ENCODE measurements at places on chromosomes 7 and 10.

- no peak for DNase-seq
Measured at GRCh38 chr10:44030738-44031137, 354.2 kb downstream of the CXCL12 start.

DNA sequence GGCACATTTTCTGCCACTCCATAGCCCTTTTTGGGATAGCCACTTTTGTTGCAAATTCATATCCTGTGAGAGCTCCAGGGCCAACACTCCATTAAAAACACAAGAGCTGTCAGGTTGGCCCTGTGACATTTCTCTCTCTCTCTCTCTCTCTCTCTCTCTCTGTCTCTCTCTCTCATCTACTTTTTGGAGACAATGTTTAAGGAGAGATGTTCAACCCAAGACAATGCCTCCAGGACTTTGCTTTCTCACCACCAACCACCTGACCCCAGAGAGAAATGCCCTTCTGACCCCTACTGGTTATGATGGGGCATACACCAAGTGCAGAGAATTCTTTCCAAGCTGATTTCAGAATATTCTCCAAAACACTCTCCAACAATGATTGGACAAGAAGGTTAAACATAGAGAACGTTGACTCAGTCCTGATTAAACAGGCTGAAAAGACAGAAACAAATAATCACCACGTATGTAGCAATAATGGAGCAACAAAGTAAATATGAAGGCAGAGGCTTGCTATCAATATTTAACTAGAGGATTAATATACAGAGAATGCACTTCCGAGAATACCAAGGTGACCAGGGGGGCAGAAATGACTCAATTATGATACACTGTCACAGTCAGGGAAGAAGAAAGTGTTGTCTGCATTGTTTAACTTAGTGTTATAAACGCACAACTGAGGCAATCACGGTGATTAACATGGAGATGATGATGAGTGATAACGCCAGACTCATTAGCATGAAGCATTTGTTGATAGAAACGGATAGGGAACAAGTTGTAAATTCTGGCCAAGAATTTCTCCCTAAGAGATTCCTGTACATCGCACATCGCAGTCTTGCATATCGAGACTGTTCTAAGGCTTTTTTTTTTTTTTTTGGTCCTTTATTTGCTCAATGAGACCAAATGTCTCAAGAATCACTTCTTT, 178.5 kb downstream of the NRP1 start:
- peak; percentile 79 for DNase-seq

DNA sequence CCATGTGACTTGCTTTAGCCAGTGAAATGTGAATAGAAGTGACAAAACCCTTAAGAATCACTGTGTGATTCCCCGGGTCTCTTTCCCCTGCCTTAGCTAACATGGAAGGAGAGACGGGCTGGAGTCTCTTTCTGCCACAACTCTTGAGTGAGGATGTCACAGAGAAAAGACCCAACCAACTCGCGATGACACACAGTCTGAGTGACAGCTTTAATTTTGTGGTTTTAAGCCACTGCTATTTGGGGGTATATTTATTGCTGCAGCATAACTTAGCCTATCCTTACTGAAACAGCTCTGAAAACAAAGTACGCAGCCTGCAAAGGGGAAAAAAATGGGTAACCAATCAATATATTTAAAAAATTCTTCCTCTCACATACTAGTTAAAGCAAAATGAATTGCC, 319.4 kb downstream of the CALN1 start:
- no peak for DNase-seq

- no peak for DNase-seq
Measured at GRCh38 chr10:104146882-104147281, 24.9 kb downstream of the SFR1 start.

GRCh38 chr7:2522780-2523433, 3.3 kb downstream of the LFNG start:
- DNase-seq, result no peak

- no peak for DNase-seq
Measured at GRCh38 chr10:38043516-38043915, 33.0 kb downstream of the ZNF33A start.

GRCh38 chr7:78099715-78100394, 301.3 kb downstream of the PHTF2 start:
- DNase-seq, result no peak

GRCh38 chr10:71177651-71178199, 34.6 kb upstream of the UNC5B start:
- DNase-seq, result no peak

DNA sequence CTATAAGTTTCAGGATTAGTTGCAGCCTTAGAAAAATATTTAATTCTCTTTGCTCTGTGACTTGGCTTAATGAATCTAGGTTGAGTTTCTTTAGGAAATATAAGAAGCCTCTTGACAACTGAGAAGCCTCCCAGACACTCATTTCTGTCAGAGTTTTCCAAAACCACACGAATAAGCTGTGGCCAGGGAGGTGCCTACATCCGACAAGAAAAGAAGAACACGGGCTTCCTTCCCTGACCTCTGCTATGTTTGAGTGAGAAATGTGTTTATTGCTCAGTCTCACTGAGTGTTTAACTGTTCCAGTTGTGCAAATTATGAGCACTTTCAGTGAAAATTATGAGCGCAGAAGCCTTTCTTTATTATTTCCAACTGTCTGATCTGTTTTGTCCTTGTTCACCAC, 105.0 kb downstream of the TRIL start:
- no peak for DNase-seq

DNA sequence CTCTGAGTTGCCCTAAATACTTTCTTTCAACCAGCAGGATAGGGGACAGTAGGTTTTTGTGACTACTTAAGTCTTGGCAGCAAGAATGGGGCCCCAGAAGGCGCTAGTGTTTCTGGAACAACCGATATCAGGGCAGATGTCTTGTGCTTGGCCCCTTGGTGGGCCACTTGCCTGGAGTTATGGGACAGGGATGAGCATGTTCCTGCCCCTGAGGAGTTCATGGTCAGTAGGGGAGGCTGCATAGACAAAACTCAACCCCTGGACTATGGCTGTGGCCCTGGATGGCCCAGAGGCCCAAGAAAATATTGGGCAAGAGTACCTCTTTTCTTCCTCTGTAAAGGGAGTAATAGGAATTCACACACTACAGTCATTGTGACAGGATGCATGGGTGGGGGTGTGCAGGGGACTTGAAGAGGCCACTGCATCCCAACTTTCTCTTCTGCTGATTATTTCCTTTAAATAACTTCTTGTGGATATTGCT, 57.7 kb upstream of the IGFBP3 start:
- no peak for DNase-seq

DNA sequence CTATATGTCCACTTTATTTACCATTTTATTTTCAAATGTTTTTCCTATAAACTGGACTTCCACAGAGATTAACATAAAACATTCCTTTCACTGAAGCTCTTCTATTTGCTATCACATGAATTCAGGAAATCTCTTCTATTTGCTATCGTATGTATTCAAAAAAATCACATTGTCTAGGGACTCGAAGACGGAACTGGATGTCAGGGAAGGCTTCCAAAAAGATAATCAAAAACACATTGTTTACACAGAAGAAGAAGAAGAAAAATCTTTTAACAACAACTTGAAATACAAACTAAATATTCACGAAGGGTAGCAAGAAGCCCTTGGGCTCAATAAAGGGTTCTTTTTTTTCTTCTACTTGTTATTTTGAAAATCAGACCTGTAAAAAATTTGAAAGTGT, 426.1 kb upstream of the LRRN3 start:
- DNase-seq, result no peak

DNA sequence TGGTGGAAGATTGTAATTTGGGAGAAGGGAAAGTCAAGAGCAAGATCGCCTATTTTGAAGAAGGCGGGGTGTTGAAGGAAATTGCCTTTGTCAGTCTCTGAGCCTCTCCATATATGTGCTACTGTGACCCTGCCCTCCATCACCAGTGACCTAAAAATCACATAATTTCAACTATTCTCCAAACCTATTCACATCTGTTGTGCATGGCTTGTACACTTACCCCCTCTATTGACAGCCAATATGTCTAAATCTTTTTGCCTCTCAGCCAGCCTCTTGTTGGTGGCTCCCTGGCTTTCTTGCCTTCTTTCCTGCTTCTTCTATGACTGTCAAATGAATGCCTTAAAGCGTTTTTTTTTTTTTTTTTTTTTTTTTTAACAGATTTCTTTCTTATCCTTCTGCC, 295.6 kb downstream of the AUTS2 start:
- DNase-seq, result peak; percentile 67

DNA sequence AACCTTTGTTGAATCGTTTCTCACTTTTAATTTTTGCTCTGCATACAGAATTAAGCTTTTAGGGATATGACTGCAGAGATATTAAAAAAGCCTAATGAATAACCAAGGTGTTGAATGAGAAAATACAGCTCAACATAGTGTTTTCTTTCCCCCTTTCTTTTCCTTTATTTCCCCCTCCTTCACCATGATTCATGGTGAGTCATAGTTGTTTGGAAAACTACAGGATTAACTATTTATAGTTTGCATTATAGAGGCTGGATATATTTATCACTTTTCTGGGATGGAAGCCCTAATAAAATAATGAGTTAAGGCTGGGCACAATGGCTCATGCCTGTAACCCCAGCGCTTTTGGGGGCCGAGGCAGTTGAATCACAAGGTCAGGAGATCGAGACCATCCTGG, 115.0 kb downstream of the DNAJB9 start:
- DNase-seq, result no peak

DNA sequence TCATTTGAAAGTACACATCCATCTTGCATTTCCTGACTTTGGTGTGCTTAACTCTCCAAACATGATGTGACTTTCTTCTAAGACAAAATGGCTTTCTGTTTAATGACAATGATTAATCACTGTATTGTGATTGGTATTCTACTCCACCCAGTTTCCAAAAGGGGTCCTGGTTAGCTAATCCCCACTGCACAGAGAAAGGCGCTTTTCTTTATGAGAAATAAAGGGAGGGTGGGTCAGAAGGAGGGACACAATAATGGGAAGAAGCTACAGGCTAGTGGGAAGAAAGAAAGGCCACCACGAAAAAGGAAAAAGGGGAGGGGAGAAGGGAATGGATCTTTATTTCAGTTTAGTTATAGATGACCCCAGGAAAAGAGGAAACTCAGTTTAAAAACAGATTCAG, 69.2 kb downstream of the PRTFDC1 start:
- DNase-seq, result no peak

DNA sequence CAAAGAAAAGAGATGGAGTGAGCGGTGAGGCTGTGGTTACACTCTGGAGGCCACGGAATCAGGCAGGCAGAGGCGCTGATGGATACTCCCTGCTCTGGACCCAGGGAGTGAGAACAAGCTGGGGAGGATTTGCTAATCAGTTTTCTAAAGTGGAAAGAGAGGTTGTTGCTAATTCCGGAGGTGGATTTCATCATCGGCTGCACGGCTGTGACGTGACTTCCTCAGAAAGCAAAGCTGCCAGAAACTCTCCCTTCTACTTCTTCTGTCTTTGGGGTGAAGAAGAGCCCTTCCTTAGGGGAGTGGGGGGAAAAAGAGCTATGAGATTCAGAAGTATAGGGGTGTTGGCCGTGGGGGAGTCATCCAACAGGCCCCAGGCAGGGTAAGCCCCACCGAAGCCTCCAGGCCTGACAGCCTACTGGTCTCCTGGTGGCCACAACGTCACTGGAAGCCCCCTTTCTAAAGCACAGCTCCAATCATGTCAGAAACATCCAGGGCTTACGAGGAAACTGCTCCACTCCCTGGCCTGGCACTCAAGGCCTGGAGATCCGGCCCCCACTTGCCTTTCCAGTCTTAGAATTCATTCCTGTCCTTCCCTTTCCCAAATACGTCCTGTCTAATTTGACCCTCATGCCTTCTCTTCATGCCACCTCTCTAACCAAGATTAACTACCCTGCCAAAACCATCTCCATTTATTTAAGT, 114.5 kb downstream of the HIP1 start:
- peak; percentile 42 for DNase-seq

- DNase-seq, result no peak
Measured at GRCh38 chr7:11625669-11626068, 206.3 kb downstream of the THSD7A start.

DNA sequence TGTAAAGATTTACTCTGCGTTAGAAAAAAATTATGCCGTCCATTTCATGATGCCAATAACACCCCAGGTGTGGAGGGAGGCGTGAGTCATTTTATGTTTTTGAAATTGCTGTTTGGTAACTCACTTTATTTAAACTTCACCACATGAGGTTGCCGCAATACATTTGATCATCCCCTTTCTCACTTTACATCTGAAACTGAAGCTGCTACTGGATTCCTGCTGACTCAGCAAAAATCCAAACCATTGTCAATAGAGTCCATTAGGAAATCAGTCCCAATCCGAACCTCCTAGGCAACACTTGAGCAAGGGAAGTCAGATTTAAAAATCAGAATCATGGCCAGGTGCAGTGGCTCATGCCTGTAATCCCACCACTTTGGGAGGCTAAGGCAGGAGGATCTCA, 136.6 kb upstream of the SVIL start:
- no peak for DNase-seq

DNA sequence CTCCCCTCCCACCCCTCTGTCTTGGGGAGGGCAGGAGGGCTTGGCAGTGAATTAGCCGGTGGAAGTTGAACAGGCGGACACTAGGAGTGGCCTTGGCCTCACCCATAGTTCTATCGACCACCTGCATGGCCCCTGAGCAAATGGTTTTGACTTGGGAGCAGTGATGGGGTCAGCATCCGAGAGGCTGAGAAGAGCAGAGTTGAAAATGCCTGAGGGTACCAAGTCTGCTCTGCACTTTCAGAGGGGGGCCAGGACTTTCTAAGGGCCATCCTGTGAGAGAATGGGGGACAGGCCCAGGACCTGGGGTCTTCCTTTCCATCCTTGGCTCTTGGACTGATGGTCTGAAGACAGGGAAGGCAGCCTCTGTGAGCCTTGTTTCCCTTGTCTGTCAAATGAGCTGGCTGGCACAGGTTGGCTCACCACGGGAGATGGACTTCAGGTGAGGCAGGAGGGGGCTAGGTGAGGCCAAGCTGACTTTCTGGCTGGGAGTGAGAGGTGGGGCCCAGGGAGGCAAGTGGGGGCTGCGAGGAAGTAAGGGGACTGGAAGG, 29.4 kb downstream of the CDH23 start:
- no peak for DNase-seq

DNA sequence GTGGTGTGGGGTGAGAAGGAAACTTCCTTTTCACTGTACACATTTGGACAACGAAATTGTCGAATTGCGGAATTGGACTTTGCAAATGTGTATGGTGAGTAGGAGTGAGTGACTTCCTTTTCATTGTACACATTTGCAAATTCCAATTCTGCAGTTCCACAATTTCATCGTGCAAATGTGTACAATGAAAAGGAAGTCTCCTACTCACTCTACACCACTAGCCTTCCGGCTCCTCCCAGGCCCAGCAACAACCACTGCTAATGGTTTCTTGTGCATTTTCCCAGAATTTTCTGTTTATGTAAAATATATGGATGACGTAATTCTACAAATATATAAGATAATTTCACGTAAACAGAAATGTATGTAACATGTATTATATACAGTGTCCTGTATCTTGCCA, 118.5 kb downstream of the ARL4A start:
- no peak for DNase-seq

- DNase-seq, result no peak
Measured at GRCh38 chr10:5433182-5433581, 20.8 kb downstream of the NET1 start.

Data from OCI-LY7 (cell line).